ENCODE measurements at places on chromosomes 6 and 20.
A peak's percentile ranks its signal among the peaks of the same experiment; 100 is the strongest.

GRCh38 chr6:6749702-6750491 lies 161.4 kb downstream of the LY86 start:
- DNase-seq = peak; percentile 90

GRCh38 chr20:3218307-3218988 lies 9.2 kb downstream of the ITPA start:
- DNase-seq = peak; percentile 74

- DNase-seq = no peak
These were observed 343.1 kb downstream of the TFAP2A start for GRCh38 chr6:10071631-10072220.

DNA sequence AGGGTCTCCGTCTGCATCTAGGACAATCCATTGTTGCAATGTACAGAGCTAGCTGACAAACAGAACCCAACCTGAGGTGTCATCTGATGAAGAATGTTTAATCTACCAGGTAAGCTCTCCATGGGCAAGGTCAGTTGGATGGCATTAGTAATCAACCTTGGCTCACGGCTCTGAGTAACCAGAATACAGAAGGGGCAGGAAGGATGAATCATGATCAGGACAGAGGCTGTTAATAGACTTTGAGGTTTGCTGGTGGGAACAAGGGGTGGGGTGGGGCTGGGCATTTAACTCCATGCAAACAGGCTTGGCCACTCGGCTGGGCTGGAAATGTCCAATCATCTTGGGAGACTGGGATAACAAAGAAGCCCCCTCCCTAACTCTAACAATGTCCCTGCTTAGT lies 77.1 kb upstream of the MRPS10 start:
- peak; percentile 97 for DNase-seq

- DNase-seq = no peak
These were observed 154.9 kb upstream of the BMP2 start for GRCh38 chr20:6612606-6612923.

DNA sequence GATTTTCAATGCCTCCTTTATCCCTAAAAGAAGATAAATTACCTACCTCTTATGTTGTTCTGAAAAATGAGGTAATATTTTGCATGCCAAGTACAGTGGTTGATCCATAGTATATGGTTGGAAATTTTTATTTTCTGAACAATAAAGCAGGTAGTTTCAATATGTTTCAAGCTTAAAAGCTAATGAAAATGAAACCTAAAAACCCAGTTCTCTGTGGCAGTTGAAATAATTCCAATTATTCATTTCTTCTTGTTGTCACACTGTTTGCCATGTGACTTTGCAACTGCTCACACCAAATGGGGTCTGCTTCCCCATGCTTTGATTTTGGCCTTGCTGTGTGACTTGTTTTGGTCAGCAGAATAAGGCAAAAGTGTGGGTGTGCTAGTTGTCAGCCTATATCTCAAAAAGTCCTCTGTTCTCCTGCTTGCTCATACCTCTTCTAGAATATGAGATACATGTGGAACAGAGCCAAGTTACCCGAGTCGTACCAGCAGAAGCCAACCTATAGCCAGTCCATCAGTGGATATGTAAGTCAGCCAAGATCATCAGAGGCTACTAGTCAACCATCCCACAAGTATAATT lies 197.2 kb upstream of the THEMIS start:
- DNase-seq = peak; percentile 6
